ENCODE measurements at places on chromosomes 4 and X. TPM values are rescaled to one million over a fixed set of nuclear protein-coding genes. Genes with fewer than 3 reads are reported as not detected.

DNA sequence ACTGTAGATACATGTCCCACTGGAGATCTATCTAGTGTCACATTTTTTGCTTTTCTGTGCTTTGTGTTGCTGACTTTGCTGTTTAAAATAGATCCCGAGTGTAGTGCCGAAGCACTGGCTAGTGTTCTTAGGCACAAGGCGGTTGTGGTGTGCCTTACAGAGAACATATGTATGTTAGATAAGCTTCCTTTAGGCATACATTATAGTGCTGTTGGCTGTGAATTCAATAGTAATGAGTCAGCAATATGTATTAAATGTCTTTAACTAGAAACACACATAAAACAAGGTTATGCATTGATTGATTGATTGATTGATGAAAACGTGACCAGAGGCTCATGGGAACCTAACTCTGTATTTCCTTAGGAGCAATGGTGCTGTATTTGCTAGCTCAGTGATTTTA lies 56.2 kb downstream of the COX7B2 start:
- DNase-seq = no peak

- DNase-seq = no peak
These were observed 402.1 kb downstream of the PDGFC start for GRCh38 chr4:156569535-156569934.

The CFP gene
- total RNA-seq = 0.71 TPM

DNA sequence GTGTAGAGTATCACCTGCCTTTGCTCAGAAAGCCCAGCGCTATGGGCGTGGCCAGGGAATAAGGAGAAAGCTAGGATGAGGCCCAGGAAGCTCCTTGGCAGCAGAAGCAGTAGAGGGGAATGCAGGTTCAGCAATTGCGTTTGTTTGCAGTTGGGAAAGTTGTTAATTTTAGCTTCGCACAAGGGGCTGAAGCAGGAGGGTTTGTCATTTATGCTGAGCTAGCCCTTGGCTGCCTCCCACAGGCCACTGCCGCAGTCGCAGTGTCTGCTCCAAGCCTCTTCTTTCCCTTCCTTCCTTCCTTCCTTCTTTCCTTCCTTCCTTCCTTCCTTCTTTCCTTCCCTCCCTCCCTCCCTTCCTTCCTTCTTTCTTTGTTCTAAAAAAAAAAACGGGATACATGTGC lies 21.5 kb downstream of the FRMPD3 start:
- DNase-seq = no peak

Measured in MCF 10A (cell line).